ENCODE measurements at places on chromosomes 4 and X. TPM values are rescaled to one million over a fixed set of nuclear protein-coding genes. Genes with fewer than 3 reads are reported as not detected.
A peak's percentile ranks its signal among the peaks of the same experiment; 100 is the strongest.

The IL3RA gene
- polyA plus RNA-seq = 5.8 TPM

The DCAF12L1 gene
- polyA plus RNA-seq = not detected

The GPR173 gene
- polyA plus RNA-seq = 1.9 TPM

The VCX3B gene
- polyA plus RNA-seq = 0.68 TPM

The XAGE1A gene
- not detected for polyA plus RNA-seq

The TMPRSS11D gene
- polyA plus RNA-seq = not detected

The GBA3 gene
- 0.92 TPM for polyA plus RNA-seq

- no peak for DNase-seq
Measured at GRCh38 chrX:81367291-81367690, 165.4 kb downstream of the SH3BGRL start.

- DNase-seq = no peak
Measured at GRCh38 chr4:165967486-165967885, 94.4 kb downstream of the TLL1 start.

- peak; percentile 54 for DNase-seq
Measured at GRCh38 chr4:36243355-36244256, 708 bp downstream of the ARAP2 start.

DNA sequence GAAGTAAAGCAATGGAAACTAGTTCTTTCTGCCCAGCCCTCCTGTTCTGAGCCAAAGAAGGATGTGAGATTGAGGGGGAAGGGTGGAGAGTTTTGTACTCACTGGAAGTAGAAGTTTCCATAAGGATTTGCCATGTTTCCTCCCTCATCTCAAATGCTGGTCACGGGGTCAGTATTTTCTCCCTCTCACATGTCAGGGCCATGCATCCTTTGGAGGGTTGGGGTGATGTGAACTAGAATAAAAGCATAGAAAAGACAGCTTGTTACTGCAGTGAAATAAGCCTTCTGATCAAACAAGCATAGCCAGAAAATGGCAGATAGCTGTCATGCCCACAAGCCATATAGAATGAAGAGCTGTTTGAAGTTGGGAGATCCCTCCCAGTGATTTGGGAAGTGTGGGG lies 79.7 kb downstream of the KIT start:
- no peak for DNase-seq

DNA sequence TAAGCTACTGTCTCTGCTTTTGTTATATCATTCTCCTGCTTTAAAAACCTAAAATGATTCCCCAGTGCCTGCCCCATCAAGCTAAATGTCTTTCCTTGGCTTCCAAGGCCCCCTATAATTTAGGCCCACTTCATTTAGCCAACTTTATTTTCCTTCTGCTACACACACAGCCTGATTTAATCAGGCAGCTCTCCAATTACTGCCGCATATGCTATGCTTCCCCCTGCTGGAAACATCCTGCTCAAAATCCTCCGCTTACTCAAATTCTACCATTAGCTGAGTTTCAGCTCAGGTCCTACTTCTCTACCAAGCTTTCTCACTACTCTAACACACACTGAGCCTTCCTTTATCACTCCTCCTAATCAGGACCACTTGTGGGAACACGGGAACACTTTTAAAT lies 17.0 kb downstream of the LAMP2 start:
- DNase-seq = no peak

- no peak for DNase-seq
Measured at GRCh38 chrX:153740631-153741222, 16.1 kb downstream of the ABCD1 start.

- no peak for DNase-seq
Measured at GRCh38 chr4:16852644-16853043, 45.8 kb downstream of the LDB2 start.

DNA sequence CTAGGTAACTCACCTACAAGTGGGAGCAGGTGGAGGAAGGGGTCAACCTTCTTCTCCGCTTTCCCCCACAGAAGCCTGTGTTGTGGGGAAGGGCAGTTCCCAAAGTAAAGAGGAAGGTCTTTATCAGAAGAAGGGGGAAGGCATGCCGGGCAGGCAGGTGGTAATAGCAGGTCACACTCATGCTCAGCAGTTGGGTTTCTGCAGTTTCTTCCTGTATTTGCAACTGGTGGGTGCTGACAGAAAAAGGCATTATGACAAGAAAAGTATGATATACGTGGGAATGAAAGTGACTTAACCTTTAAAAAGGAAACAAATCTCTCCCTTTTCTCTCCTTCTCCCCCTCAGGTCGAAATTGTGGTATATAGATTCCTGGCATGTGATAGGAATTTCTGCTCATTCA lies 3.7 kb downstream of the MTMR1 start:
- no peak for DNase-seq

GRCh38 chrX:26889574-26889973 lies 573.6 kb downstream of the PPP4R3C start:
- no peak for DNase-seq

DNA sequence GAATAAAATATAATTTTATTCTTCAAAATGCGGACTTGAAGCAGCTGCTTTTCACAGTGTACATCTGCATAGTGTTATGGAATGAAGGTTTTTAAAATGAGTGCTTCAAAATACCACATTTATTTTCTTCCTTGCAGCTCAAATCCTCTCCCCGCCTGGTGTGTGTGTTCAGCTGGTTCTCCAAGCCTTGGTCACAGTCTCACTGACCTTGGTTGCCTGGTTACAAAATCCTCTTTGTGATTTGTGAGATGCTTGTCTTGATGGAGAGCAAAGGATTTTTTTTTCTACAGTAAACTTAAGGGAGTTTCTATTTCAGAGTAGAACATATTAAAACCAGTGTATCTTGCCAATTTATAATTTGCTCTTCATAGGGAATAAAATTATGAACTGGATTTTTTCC lies 139.2 kb downstream of the PCDH18 start:
- no peak for DNase-seq

- no peak for DNase-seq
Measured at GRCh38 chr4:93646233-93646930, 182.2 kb upstream of the ATOH1 start.

DNA sequence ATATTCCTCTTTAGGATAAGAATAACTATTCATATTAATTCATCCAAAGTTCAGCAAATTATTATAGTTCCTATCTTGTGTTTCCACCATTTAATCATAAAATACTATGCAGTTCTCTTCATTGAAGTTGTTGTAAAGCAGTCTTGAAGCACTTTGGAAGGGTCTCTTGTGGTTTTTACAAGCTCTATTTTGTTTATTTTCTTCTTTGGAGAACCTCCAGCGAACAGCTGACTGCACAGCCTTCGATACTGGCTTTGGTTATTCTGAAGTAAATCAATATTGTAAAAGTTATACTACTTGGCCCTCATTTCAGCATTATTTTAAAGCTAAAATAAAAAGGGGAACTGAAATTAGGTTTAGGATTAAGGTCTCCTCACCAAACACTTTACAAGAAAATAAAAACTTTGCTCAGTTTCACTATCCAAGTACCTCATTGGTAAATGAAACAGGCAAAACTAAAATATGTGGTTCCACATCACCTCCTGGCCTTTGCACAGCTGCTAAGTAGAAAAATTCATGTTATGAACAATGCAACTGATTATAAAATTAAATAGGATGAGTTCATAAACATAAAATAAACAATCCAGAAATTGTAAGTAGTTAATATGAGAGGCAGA lies 1629.2 kb upstream of the ADGRL3 start:
- DNase-seq = no peak

DNA sequence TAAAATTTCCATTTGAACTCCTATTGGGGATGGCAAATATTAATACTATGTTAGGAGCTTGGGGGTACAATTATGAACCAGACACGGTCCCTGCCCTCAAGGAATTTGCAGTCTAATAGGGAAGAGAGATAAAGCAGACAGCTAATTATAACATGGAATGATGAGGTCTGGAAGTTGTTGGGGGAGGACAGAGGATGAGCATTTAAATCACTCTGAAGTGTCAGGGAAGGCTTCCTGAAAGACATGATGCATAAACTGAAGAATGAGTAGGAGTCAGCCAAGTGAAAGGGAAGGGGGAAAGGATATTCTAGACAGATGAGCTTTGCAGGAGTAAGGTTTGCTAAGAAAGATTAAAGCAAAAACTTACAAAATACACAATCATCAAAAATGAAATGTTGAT lies 15.9 kb downstream of the PLAC1 start:
- no peak for DNase-seq

DNA sequence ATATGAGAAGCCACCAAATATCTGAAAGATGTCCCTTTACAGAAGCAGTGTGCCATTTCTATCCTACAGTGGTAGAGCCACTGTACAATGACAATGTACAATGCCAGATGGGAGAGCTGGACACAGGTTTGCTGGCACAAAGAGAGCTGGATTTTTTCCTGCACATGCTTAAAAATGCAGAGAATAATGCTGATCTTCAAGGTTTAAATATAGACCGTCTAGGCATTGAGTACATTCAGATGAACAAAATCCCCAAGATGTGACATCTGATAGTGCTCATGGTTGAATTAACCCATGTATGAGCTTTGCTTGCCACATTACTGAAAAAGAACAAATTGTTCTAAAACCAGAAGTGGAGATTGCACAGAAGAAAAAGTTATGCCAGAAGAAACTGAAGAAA lies 11.7 kb downstream of the ADGRL3 start:
- no peak for DNase-seq

- DNase-seq = no peak
Measured at GRCh38 chr4:42309361-42310260, 87.7 kb upstream of the SHISA3 start.

DNA sequence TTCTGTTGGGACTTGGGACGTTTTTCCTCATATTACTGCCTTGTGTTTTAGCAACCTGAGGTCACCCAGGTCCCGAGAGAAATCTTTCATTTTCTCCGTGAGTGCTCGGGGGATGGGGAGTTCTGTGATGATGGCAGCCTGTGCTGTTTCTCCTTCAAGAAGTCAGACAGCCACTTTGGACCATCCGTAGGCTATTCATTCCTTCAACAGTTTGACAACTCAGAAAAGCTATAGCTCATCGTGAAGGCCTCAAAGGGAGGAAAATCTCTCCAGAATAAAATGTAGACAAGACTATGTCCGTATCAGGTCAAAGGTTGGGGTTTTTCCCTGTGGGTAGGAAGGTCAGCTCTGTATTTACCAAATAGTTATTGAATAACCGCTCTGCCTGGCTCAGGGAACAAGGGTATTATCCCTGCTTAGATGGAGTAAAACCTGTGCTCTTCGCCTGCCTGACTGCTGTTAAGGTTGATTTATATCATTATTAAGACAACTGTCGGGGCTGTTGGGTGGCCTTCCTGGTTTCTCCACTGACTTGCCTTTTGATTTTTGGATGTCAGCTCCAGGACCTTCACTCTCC lies 36.6 kb downstream of the FAM114A1 start:
- DNase-seq = no peak

All from pancreas (tissue), 10 donors.